GM04504 (cell line): ENCODE measurements at places on chromosomes 3 and 15.

DNA sequence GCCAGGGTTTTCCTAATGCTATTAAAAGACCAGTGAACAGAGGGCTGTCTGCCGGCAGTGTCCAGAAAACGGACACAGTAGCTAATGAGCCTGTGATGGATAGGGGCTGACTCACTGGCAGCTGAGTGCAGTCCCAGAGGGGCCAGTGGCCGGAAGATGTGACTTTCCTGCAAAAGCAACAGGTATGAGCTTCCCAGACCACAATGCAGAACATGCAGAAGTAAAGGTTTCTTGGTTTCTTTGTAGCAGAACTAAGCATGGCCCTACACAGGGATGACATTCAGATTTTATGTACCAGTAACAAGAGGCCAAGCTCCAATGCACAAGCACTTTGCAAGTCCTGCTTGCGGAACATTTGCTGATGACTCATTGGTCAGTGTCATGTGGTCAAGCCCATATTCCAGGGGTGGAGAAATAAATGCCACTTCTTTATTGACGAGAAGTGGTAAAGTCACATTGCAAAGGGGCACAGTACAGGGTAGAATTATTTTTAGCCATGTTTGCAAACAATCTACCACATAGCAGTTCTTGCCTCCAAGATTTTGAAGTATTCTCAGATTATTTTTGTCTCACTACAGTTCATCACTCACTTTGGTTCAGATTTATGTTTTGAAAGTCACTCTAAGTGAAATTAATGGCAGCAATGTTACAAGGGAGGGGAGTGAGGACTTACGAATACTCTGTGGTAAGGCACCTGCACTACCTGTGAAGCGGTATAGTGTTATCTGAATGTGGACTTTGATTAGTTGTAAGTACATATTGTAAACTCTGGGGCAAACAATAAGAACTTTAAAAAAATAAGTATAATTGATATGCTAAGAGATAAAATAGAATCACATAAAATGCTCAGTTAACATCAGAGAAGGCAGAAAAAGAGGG, 263.3 kb downstream of the ABHD5 start:
- peak; percentile 45 for DNase-seq

GRCh38 chr3:161067335-161067734, 37.8 kb downstream of the B3GALNT1 start:
- no peak for DNase-seq

- no peak for DNase-seq
These were observed 44.6 kb upstream of the VILL start for GRCh38 chr3:37945807-37946530.

DNA sequence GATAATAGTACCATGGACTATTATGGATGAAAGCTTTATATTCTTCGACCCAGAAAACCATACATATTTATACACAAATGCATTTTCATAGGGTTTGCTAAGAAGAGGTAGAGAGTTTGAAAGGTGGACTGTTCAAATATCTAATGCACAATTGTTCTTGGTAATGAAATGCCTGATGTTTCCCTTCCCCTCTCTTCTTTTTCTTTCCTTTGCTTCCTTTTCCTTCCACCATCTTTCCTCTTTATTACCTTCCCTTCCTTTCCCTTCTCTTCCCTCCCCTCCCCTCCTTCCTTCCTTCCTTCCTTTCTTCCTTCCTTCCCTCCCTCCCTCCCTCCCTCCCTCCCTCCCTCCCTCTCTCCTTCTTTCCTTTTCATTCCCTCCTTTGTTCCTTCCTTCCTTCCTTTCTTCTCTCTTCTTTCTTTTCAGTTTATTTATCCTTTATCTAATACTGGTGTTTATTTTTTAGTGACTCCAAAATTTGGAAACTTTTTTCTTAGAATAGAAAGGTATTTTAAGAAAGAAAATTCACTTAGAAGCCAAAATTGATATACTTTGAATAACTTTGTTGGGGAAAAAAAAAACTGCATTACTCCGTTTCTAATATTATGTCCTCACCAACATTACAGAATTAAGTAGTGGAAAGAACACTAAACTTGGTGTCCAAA, 22.7 kb upstream of the PYDC2 start:
- DNase-seq: no peak

DNA sequence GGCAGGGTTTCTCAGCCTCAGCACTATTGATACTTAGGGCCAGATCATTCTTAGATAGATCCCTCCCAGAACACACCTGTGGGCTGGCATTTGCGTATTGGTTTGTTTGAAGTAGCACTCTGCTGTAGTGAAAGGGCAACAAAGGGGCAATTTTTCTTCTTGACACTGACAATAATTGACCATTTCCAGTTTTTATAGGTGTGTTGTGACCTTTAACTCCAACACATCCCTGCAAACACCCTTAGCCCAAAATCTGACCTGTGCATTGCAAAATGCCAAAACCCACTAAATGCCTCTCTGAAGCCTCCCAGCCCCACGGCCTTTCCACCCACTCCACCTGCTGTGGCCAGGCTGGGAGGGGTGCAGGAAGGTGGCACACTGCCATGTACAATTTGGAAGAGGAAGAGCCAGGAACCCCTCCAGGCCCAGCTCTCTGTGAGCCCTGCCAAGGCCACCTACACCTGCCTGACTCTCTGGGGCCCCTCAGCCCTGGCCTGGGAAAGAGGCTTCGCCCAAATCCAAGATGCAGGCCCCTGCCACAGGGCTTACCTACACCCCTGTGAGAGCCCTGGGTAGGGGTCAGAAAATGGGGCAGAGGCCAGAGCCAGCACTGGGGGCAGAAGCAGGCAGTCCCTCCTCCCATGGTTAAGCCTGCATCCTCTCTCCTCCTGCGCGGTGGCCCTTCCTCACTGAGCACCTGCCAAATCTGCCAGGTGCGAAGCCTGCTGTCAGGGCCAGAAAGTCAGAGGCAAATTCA, 9.6 kb upstream of the CYP11A1 start:
- no peak for DNase-seq

GRCh38 chr3:129025691-129026435, 24.8 kb downstream of the EFCC1 start:
- no peak for DNase-seq

GRCh38 chr3:143255739-143256138, 136.2 kb downstream of the CHST2 start:
- no peak for DNase-seq

- DNase-seq: no peak
These were observed 235.9 kb downstream of the GAP43 start for GRCh38 chr3:115859002-115859807.

GRCh38 chr3:40580494-40581091, 55.8 kb downstream of the ZNF621 start:
- DNase-seq: peak; percentile 28

GRCh38 chr3:177811112-177811511, 613.8 kb upstream of the TBL1XR1 start:
- DNase-seq: no peak

DNA sequence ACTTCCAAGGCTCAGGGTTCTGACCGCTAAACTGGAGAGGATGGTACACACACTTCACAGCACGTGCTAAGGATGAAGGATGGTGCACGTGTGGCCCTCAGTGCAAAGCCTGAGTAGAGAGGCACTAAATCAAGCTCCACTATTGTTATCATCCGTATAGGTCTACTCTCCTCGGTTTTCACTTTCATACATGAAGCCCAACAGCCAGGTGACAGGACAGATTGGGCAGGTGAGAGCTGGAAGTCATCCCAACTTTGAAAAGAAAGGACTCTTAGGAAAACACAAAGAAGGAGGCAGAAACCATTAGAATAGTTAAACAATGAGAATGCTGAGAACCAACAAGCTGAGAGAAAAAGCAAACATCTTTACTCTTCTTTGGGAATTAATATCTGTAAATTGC, 21.1 kb downstream of the MAGI1 start:
- DNase-seq: no peak

- DNase-seq: no peak
These were observed 149.9 kb downstream of the FMN1 start for GRCh38 chr15:33044598-33044997.

DNA sequence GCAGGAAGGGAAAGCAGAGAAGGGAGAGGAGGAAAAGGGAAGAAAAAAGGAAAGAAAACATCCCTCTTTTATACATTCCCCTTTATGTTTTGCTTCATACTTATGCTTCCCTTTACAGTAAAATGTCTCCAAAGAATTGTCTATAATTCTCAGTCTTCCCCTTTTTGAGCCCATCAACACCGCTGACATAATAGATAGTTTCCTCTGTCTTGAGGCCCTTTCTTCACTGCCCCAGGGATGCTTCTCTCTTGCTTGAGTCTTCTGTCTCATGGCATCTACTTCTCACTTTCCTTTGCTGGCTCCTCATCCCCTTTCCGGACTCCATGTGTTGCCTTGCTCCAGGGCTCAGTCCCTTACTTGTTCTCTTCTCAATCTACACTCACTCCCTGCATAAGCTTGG, 99.7 kb upstream of the DAZL start:
- DNase-seq: no peak

- peak; percentile 42 for DNase-seq
These were observed 100.8 kb downstream of the CPN2 start for GRCh38 chr3:194250098-194251002.

DNA sequence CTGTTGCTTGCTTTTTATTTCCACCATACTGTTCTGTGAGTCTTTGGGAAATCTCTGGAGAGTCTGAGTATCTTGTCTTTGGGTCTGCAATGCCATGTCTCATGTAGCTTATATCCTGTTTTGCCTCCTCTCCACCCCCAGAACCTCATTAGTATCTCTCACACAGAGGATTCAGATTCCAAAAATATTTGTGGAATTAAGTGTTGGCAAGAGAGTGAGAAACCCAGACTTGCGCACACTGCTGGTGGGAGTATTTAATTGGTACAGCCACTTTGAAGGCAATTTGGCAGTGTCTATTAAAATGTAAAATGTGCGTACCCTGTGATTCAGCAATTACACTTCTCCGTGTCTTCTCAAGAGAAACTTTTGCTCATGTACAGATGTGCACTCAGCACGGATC, 68.6 kb downstream of the ZNF621 start:
- peak; percentile 29 for DNase-seq

- no peak for DNase-seq
These were observed 50.9 kb downstream of the TCF12 start for GRCh38 chr15:56969265-56969895.

GRCh38 chr3:11077466-11077865, 76.8 kb upstream of the HRH1 start:
- peak; percentile 48 for DNase-seq

GRCh38 chr15:36370731-36371112, 208.7 kb upstream of the CDIN1 start:
- DNase-seq: peak; percentile 57

GRCh38 chr3:55089211-55089610, 161.4 kb upstream of the LRTM1 start:
- no peak for DNase-seq

- peak; percentile 93 for DNase-seq
These were observed at the start of gene AEN for GRCh38 chr15:88620995-88621772. Gene AEN (plus strand): TSS chr15:88621340. CDS start chr15:88626210, 4,870 bp downstream.

GRCh38 chr3:66178206-66178605, 42.6 kb upstream of the SLC25A26 start:
- no peak for DNase-seq

- DNase-seq: no peak
These were observed 151.9 kb downstream of the CADPS start for GRCh38 chr3:62723166-62723913.

- no peak for DNase-seq
These were observed 158.7 kb upstream of the SPRED1 start for GRCh38 chr15:38093931-38094330.

GRCh38 chr3:133192967-133193366, 154.8 kb downstream of the TMEM108 start:
- DNase-seq: no peak

DNA sequence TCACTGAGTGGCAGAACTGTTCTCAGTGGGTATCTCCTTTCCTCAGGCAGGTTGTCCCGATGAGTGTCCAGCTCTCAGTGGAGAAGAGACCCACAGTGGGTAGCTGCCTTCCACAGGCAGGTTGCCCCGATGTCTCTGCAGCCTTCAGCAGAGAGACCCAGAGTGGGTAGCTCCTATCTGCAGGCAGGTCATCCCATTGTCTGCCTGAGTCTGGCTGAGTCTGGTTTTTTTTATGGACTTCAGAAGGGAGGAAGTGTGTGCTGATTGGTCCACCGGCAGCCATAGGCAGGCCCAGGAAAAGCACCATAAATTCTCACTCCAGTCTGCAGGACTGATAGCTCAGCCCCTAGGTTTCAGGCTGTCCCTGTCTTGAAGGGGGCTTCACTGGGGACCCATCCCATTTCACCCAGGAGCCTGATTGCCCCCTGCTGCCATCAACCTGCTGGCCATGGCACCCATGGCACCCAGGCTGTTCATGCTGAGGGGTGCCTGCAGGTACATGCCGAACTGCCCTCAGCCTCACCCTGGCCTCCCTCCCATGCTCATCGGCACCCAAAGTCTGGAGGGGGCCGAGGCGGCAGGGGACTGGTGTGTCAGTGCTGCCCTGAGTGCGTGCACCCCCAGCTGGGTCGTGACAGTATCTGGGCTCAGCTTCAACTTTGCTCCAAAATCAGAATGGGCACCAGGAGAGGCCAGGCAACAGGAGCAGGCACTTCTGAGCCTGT, 3.6 kb upstream of the LIMD1 start:
- no peak for DNase-seq

DNA sequence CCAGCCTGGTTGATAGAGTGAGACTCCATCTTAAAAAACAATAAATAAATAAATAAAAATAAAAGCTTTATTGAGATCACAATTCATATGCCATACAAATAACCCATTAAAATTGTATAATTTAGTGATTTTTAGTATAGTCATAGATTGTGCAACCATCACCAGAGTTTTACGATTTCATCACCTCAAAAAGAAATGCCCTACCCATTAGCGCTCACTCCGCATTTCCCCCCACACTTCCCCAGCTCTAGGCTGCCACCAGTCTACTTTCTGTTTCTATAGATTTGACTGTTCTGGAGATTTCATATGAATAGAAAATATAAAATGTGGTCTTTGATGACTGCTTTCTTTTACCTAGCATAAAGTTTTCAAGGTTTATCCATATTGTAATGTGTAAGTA, 57.0 kb downstream of the ARHGEF26 start:
- no peak for DNase-seq

GRCh38 chr3:131079086-131079485, 52.4 kb downstream of the NEK11 start:
- DNase-seq: no peak

DNA sequence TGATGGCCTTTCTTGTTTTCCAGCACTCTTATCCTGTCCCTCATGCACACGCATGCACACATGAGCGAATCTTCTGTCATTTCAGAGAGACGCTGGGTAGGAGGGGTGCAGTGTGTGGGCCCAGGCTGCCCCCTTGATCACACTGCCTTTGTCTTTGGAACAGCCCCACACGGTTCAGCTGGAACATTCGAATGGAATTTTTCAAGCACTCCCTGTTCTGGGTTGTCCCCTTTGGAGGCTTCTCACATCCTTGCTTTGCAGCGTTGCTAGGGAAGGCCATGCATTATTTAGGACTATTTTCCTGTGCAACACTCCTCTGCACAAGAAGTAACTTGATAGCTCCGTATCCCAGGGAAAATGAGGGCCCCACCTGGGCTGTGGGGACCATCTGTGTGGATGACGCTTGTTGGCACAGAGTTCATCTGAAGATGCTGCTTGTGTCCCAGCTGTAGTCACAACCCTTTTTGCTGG, 78.4 kb downstream of the SPSB4 start:
- DNase-seq: no peak

DNA sequence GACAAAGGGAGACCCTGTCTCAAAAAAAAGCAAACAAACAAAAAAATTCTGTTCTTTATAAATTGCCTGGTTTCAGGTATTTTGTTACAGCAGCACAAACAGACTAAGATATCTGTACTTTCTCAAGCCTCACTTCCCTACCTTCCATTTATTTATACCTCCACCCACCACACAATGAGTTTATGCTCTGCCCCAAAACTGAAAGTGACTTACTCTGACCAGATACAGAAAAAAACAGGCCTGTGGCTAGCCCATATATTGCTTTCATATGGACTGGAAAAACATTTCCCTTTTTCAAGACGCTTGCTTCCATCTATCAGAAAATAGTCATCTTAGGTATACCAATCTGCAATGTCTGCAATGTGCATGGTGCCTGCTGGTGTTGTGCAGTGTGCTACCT, 8.7 kb upstream of the GPD1L start:
- no peak for DNase-seq
